Hematopoietic multipotent progenitor cell treated with erythropoietin and hydrocortisone succinate and interleukin-3 and kit ligand, for 8 days (in vitro differentiated cells): ENCODE measurements at places on chromosomes 6 and 20.

DNA sequence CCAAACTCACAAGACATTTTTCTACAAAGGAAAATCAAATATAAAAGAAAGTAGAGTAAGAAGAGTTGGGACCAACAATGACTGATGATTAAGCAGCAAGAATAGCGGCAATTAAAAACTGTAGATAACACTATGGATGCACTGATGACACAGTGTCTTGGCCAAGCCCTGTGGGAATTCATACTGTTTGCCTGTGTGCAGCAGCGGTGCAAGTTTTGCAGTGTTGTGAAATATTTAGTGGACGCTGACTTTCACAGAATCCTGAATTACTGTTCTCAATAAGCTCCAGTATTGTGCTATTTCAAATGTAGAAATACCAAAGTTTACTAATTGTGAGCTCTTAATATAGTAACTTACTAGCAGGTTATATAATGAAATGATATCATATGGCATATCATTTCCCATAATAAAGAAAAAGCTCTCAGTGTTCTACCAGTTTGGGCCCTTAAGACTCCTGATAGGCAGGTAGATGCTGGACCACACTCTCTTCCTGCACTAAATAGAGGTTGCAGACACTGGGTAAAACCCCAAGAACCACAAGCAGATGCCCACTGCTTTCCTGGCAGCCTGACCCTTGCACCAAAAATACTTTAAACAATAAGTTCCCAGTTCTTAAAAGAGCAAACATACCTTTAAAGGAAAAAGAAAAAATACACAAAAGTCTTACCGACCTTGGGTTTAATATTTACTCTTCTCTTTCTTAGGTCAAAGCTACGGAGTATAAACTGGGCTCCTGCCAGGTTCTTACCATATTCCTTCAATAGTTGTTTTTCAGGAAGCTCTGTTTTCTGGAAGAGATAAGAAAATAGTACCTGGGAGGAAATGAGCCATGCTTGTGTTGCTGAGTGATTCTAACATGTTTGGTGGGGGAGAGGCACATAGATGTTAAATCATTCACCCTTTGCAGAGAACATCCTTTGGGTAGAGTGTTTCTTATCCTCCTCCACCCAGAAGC is 41.6 kb downstream of the ANKEF1 start:
- DNase-seq: no peak

GRCh38 chr20:7967199-7967844 is 27.1 kb upstream of the HAO1 start:
- no peak for DNase-seq

GRCh38 chr6:3280091-3280490 is 21.3 kb downstream of the PSMG4 start:
- DNase-seq: no peak

DNA sequence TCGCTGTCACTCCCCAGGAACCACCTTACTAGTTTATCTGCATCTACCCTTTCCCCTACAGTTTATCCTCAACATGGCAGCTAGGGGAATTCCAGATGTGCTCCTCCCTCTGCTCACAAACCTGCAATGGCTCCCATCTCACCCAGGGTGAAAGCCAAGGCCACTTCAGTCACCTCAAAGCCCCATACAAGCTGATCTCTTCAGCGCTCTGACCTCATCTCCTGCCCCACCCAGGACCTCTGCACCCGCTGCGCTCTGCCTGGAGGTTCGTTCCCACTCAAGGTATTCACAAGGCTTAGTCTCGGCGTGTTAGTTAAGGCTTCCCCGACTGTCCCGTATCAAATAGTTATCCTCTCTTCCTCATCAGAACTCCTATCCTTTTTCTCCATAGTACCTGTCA is 28.6 kb upstream of the SPDEF start:
- no peak for DNase-seq

GRCh38 chr20:5357946-5358345 is 41.2 kb upstream of the PROKR2 start:
- DNase-seq: no peak

- DNase-seq: no peak
Observed at GRCh38 chr6:108120311-108120710, 45.5 kb upstream of the NR2E1 start.

- DNase-seq: no peak
Observed at GRCh38 chr6:119012521-119012920, 65.9 kb downstream of the FAM184A start.

DNA sequence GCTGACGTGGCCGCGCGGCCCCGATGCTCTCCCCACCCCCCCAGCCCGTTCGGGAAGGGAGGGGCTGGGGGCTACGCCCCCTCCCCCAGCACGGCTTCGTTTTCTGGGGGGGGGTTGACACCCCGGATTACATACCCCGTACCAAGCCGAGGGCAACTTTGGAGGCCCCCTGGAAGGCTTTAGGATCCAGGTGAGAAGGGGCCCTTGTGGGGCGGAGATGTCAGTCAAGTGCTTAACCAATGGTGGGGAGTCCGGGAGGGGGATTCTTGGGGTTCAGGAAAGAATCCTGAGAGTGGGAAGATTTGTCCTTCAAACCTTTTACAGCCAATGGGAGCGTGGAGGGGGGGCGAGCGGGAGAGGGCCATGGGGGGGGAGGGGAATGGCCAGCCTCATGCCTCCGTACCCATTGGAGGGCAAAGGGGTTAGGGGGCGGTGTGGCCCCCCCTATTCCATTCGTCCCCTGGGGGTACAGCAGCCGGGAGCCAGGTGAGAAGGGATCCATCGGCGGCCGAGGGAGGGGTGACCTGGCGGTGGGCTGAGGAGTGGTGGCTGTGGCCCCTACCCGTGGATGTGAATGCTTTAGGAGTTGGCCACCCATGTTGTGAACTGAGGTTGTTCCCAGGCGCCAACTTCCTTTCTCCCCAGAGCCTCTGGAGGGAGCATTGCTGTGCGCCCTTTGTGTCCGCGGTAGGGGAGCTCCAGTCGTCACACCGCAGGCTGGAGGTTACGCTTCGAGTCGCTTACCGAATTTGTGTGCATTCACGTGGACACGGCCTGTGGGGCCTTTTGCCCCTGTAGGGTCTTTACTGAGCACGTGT is 682 bp downstream of the BRD2 start:
- DNase-seq: peak; percentile 88

DNA sequence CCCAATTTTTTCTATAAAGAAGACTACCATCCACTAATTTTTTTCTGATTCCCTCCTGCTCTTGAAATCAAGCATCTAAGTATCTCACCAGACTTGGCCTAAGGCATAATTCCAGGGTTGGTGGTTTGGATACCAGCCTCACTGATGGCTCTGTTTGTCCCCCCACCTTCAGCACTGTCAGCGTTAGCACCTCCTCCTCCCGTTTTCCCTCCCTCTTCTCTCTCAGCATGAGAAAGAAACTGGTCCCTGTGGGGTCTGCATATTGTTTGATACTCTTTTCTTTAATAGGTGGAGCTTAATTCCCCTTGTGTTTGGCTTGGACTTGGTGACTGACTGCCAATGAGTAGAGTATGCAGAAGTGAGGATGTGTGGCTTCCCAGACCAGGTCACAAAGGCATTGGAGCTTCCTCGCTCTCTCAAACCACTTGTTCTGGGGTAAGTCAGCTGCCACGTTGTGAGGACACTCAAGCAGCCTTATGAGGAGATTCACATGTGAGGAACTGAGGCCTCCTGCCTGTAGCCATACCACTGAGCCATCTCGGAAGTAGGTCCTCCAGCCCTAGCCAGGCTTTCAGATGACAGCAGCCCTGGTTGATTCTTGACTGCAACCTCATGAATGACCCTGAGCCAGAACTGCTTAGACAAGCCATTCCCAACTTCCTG is 65.2 kb downstream of the RIOK1 start:
- no peak for DNase-seq

- no peak for DNase-seq
Observed at GRCh38 chr6:24513602-24514001, 18.8 kb downstream of the ALDH5A1 start.

DNA sequence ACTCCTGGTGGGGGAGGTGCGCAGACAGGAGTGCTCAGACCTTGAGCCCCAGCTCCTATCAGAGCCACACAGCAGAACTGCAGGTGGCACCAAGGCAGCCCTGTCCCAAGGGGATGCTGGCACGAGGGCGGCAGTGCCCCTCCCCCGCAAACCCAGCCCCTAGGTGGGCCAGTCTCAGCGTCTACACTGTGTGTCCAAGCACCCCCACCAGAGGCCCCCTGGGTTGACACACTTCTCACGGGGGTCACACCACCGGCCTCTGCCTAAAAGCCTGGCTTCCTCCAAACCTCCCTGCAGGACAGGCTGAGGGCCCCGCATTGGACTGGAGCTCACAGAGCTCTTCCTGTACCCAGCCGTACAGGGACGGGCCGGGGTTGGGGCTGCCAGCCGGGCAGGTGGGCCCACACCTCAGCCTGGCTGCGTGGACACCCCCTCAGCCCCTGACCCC is 8.1 kb downstream of the SLC2A4RG start:
- DNase-seq: no peak

DNA sequence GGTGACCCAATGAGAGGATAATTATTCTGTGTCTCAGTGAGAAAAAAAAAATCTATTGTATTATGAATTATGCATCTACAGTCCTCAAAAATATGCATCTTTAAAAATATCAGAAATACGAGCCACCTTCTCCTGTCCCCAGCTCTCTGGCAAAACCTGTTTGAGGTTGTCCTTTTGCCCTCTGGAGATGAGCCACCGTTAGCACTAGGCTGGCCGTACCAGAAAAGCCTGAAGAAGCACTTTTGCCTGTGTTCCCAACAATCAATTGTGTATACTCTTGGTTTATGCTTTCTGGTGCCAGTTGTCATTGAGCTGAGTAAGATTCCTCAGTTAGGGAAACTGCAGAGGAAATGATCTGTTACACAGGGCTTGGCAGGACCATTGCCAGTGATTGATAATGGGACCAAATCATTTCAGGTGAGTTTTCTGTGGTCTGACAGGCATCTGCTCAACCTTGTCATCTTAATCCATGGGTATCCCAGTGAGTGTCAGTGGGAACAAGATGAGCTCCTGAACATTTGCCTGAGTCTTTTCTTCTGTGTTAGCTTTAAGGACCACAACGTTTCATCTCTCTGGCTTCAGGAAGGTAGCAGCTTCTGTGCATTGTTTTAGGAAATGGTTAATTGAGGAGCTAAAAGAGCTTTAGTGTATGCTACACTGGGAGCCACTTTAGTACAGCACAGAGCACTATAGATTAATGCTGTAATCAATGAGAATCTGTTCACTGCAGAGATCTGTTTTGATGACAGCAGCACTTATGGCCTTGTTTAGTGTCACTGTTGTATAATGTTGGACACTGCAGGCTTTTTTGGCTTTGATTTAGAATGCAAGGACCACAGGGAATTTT is 330.1 kb downstream of the RIMS1 start:
- DNase-seq: no peak
